ENCODE measurements at places on chromosomes 11 and 22.

- DNase-seq, result no peak
Observed at GRCh38 chr11:4074266-4074665, 20.3 kb upstream of the RRM1 start.

- DNase-seq, result no peak
Observed at GRCh38 chr11:7977232-7977917, 9.8 kb upstream of the EIF3F start.

- no peak for DNase-seq
Observed at GRCh38 chr22:18103527-18104269, 6.9 kb upstream of the TUBA8 start.

DNA sequence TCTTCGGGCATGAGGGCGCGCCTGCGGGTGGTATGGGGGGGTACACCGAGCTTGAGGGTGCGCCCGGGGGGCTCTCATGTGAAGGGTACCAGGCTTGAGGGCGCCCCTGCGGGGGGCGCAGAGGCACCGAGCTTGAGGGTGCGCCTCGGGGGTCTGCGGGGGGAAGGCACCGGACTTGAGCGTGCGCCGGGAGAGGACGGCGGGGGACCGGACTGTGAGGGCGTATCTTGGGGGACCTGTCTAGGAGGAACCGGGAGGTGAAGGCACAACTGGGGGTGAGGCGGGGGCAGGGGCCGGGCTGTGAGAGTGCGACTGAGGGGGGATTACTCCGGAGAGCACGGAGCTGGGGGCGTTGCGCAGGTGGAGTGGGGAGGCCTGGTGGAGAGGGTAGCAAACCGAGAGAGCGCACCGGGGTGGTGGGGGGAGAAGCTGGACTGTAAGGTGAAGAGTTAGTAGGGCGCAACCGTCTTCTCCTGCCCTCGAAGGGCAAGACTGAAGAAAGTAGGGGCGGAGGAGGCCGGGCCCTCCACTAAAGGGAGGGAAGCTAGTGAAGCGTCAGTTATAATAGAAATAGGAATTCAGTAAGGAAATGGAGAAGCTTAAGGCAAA is 1.1 kb upstream of the DDX6 start:
- DNase-seq, result peak; percentile 29

DNA sequence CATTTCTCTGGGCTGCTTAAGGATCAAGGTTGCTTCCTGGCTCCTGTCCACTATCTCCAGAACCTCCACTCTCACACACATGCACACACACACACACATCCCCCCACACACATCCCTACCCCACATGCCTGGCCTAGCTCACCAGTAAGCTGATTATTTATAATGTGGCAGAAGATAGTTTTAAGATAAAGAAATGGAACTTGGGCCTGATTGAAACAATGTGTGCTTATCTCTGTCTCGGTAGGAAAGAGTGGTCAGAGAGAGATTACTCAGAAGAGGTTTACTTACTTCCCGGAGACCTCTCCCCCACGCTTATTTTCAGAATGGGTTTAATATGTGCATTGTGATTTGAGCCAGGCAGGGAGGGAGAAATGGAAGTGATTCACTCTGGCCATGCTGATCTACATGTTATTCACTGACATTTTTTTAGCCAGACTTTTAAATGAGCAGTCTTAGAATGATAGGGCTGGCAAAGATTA is 422.4 kb downstream of the TENM4 start:
- DNase-seq, result no peak

GRCh38 chr22:48068323-48068885 is 1306.0 kb downstream of the TBC1D22A start:
- no peak for DNase-seq

DNA sequence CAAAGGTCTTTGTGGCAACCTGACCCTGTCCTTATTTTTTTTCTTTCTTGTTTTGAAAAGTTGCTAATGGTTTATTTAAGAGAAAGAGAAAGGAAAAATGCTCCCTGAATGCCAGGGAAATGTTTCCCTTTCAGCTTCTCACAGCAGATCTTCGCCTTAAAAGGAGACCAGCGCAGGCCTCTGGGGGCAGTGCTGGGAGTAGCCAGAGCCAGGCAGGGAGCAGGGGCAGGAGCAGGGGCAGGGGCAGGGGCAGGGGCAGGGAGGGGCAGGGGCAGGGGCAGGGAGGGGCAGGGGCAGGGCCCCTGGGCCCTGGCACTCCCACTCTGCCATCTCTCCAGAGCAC is 5.1 kb downstream of the MOB2 start:
- no peak for DNase-seq

DNA sequence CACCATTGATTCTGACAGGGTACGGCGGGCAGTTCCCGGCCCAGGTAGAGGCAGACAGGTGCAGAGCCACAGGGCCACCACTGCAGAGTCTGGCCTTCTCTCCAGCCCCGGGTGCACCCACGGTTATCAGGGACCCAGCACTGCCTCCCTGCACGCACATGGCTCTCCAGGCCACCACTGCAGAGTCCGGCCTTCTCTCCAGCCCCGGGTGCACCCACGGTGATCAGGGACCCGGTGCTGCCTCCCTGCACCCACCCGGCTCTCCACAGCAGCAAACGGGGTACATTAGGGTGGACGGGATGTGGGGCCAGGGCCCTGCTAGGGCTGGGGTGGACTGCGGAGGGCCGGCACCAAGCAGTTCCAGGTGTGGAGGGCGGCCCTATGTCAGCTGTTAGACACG is 272.9 kb downstream of the BRD1 start:
- no peak for DNase-seq

All from CD8-positive, alpha-beta T cell (primary cell).